ENCODE measurements at places on chromosomes 13 and 19.

DNA sequence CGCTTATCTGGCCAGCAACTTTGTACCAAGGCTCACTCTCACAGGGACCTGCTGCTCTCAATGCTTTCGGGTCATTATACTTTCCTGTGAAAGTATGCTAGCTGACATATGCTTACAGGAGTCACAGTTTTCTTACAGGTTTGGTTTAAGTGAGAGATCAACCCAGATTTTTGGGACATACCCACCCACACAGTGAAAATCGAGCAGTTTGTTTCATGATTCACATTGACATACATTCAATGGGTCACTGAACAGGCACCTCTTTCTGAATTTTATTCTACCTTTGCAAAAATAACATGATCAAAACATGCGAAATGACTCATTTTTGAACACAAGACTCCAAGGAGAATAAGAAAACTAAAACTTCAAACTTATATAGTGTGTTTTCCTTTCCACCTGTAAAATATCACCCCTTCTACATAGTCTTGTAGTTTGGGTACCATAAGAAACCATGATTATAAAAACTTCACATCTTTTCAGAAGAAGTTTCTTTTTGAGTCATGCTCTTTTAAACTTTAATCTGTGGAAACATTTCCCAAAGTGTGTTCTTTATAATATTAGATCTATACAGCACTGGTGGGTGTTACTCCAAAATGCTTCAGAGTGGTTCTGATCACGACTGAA, 44.3 kb upstream of the TEX29 start:
- no peak for DNase-seq

DNA sequence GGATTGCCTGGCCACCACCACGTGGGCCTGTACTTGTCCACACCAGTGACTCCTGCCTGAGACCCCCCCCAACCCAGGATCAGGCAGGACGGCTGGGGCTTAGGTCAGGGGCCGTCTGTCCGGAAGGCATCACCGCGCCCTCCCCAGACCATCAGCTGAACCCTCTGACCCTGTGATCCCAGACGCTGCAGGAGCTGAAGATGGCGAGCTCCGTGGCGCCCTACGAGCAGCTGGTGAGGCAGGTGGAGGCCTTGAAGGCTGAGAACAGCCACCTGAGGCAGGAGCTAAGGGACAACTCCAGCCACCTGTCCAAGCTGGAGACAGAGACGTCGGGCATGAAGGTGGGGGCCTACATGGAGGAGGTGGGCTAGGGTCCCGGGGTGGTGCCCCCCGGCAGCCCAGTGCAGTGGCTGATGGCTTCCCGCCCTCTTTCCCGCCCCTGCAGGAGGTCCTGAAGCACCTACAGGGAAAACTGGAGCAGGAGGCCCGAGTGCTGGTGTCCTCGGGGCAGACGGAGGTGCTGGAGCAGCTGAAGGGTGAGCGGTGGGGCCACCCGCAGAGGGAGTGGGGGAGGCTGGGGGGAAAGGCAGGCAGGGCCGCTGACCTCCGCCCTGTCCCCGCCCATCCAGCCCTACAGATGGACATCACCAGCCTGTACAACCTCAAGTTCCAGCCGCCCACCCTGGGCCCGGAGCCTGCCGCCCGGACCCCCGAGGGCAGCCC, 3.0 kb downstream of the APC2 start:
- DNase-seq: no peak

- no peak for DNase-seq
These were observed 162.8 kb upstream of the SOX1 start for GRCh38 chr13:111904166-111904565.

- DNase-seq: no peak
These were observed 2.4 kb downstream of the BLOC1S3 start for GRCh38 chr19:45180936-45181335.

DNA sequence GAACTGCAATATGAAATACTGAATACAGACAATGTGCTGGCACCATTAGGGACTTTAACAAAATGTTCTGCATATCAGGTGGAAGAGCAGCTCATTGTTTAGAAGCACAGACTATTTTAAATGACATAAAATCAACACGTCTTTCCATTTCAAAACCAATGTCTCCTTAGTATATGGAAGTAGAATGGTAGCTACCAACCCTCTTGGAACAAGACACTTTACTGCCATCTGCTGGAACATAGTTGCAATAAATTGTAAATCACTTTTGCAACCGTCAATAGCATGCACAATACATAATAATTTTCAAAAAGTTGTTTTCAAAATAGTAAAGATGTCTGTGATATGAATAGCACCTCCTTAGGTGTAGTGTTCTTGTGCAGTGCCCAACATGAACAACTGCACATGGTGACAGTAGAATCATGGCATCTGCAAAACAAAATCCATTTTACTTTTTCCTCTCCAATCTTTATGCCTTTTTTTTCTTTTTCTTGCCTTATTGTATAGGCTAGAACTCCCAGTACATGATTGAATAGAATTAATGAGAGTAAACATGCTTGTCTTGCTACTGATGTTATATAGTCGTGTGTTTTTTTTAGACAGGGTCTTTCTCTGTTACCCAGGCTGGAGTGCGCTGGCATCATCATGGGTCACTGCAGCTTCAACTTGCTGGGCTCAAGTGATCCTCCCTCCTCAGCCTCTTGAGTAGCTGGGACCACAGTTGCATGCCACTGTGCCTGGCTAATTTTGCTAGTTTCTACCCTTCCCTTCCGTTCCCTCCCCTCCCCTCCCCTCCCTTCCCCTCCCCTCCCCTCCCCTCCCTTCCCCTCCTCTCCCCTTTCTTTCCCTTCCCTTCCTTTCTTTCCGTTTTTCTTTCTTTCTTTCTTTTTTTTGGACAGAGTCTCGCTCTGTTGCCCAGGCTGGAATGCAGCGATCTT, 7.8 kb upstream of the LYPD5 start:
- DNase-seq: peak; percentile 85

GRCh38 chr19:48770266-48770665, 14.9 kb downstream of the FGF21 start:
- DNase-seq: peak; percentile 82

DNA sequence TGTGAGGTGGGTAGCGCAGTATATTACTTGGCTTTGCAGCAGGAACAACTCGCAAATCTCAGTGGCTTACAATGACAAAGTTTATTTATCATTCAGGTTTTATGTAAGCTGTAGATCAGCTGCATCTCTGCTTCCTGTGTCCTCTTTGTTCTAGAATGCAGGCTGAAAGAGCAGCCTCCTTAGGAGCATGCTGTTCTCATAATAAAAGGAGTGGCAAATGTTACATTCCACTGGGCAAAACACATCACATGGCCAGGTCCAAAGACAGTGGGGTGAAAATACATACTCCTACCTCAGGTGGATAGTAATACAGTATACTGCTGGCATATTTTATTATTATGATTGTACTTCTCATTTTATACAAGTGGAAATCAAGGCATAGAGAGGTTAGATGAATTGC, 1.2 kb upstream of the CSNK1A1L start:
- DNase-seq: peak; percentile 69

GRCh38 chr13:94956417-94957110, 244.2 kb upstream of the SOX21 start:
- no peak for DNase-seq

DNA sequence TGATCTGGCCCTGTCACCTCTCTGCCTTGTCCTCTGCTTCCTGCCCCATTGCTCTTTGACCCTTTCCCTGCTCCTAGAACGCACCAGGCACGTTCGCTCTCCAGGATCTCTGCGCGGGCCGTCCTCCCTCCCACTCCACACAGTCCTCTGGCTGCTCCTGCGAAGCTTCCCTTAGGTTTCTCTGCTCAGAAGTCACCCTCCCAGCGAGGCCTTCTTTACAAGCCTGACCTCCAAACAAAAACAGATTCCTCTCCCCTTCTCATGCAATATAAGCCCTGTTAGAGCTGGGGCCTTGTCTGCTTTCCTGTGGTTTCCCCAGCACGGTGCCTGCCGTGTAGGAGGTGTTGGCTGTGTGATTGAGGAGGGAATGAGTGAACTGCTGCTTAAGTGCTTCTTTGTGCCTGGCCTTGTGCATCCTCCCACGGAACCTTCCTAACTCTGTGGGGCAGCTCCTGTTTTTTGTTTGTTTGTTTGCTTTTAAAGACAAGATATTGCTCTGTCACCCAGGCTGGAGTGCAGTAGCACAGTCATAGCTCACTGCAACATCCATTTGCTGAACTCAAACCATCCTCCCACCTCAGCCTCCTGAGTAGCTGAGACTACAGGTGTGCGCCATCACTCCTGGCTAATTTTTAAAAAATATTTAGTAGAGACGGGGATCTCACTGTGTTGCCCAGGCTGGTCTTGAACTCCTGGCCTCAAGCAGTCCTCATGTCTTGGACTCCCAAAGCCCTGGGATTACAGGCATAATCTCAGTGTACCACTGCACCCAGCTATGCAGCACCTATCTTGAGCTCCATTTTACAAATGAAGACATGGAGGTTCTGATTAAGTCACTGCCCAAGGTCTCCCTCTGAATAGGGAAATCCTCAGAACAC, 82.0 kb downstream of the SIPA1L3 start:
- DNase-seq: peak; percentile 65

DNA sequence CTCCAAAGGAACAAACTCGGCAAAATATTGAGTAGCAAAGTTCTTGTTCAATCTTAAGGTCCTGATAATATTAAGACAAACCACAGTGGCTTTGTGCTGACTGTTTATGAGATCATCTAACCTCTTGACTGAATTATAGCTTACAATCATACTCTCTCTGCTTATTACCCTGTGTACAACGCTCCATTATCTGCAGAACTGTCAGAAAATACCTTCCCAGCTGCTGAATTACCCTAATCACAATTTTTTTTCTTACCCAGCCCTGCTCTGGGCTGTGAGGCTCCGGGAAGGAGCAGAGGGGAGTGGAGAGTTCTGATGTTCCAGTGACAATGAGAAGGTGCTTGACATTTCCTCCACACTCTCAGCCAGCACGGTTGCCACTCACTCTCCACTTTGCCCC, 64.8 kb downstream of the DCT start:
- DNase-seq: no peak

- DNase-seq: peak; percentile 70
These were observed 229.4 kb downstream of the NDFIP2 start for GRCh38 chr13:79710376-79710775.

DNA sequence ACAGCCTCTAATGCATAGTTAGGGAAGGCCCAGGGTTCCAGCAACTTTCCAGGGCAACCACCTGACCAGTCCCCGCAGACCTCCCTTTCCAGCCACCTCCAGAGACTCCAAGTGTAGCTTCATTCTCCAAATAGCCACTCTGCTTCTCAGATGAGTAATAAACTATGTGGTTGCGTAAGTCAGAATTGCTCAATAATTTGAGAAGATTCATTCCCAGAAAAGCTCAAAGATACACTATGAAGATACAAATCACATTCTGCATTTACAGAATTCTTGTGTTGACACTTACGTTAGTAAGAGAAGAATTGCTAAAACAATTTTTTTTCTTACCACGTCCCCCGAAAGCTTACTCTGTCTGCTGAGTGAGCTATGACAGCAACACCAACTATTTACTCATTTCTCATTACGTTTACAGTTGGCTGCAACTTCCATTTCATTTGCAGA, 8.2 kb upstream of the LATS2 start:
- DNase-seq: peak; percentile 97

- peak; percentile 19 for DNase-seq
These were observed 758 bp upstream of the ZNF888 start for GRCh38 chr19:52923778-52924593.

- DNase-seq: no peak
These were observed 1697.9 kb downstream of the PCDH9 start for GRCh38 chr13:65532231-65532630.

GRCh38 chr19:49932731-49933131, 3.4 kb upstream of the NUP62 start:
- no peak for DNase-seq

GRCh38 chr13:28467034-28467433, 27.9 kb downstream of the FLT1 start:
- no peak for DNase-seq

Measured in choroid plexus epithelial cell (primary cell).